ENCODE measurements at places on chromosomes 13 and 19. TPM values are rescaled to one million over a fixed set of nuclear protein-coding genes. Genes with fewer than 3 reads are reported as not detected.

GRCh38 chr19:14558370-14559066 lies 13.3 kb downstream of the NDUFB7 start:
- no peak for DNase-seq

The TNFSF9 gene
- total RNA-seq, result 2.9 TPM

- DNase-seq, result no peak
Observed at GRCh38 chr13:23724196-23724970, 154.2 kb downstream of the TNFRSF19 start.

The NOTCH3 gene
- 133 TPM for total RNA-seq

DNA sequence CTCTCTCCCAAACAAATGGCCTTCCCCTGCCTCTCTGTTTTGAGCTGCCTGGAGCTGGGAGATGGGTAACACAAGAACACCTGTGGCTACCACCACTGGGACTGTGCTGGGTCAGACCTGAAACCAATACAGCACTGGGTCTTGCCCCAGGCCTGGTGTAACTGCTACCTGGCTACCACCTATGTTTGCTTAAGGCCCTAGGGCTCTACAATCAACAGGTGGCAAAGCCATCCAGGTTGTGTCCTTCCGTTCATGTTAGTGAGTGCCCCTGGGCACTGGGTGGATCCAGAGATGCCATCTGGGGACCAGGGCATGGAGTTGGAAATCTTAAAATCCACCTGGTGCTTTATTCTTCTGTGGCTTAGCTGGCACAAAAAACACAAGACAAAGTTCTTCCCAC lies 18.9 kb upstream of the LMO7 start:
- no peak for DNase-seq

- no peak for DNase-seq
Observed at GRCh38 chr19:39365531-39365930, 23.3 kb downstream of the SAMD4B start.

GRCh38 chr13:74575729-74576125 lies 441.5 kb upstream of the KLF12 start:
- DNase-seq, result peak; percentile 79

The SIGLECL1 gene
- total RNA-seq, result not detected

The TPTE2 gene
- total RNA-seq, result not detected

GRCh38 chr19:13430790-13431582 lies 75.3 kb downstream of the CACNA1A start:
- DNase-seq, result peak; percentile 82

- no peak for DNase-seq
Observed at GRCh38 chr13:80436571-80437169, 95.7 kb upstream of the SPRY2 start.

- DNase-seq, result no peak
Observed at GRCh38 chr13:93368296-93368695, 141.7 kb downstream of the GPC6 start.

DNA sequence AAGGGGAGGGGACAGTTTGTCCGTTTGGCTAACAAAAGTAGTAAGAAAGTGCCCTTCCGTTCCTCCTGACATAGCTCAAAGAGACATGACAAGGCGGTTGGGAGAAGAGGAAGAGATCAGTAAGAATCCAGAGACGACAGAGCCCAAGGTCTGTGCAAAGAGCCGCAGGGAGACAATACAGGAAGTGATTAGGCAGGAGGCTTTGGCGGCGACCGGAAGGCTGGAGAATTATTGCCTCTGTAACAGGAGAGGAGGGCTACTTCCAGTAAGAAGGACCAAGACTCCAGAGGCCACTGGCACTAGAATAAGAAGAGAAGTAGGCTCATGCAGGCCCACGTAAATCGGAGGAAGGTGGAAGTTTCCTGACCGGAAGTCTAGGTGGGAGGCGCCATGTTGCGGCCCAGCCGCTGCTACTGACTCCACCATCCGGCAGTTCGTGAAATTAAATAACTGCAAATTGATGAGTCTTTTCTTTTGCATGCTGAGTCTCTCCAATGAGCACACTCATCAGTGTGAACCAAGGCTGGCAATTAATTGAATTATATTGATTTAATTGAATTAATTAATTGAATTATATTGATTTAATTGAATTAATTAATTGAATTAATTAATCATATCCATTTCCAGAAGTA lies 9.9 kb downstream of the RFX2 start:
- DNase-seq, result no peak

DNA sequence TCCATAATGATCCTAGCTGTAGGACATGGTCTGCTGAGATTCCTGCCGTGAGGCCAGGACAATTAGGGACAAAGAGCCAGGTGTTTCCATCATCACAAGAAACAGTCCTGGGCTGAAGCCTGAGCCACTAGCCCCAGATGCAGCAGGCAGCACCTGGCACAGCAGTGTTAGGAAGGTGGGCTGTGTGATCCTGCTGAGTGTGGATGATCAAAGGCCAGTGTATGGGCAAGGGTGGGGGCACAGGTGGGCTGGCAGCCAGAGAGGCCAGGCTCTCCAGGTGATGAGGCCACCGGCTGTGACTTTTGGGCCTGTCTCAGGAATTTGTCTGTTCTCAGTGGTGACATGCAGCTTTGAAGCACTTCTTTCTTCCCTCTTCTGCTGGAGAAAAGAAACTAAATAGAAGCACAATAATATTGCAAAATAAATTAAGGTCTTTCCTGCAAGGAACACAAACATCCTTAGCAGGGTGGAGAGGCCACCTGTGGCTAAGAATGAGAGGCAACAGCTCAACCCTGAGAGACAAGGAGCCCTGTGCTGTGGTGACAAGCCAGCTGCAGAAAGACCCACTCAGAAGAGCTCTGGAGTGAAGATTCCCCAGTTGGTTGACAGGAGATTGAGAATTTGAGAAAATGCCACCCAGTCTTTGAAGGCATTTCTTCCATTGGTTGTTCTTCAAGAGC lies 127.6 kb downstream of the KATNAL1 start:
- no peak for DNase-seq

The ZNF793 gene
- total RNA-seq, result 15.0 TPM

The ADGRE3 gene
- total RNA-seq, result not detected

DNA sequence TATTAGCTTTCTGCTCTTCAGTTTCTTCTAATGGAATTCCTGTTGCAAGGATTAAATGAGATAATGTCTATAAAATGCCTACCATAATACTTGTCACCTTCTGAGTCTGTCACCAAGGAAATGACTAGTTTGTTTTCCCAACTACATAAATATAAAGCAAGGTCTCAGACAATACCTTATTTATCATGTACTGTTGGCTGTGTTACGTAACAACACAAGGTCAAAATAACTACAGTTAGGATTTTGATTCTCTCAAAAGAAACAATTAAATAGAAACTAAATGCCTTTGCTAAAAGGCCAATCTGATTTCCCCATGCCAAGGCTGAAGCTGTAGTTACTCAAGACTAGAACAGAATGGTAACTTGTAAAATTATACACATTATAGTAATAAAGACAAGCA lies 134.5 kb downstream of the PCDH9 start:
- no peak for DNase-seq

- DNase-seq, result no peak
Observed at GRCh38 chr19:4748589-4748988, 24.9 kb upstream of the DPP9 start.

DNA sequence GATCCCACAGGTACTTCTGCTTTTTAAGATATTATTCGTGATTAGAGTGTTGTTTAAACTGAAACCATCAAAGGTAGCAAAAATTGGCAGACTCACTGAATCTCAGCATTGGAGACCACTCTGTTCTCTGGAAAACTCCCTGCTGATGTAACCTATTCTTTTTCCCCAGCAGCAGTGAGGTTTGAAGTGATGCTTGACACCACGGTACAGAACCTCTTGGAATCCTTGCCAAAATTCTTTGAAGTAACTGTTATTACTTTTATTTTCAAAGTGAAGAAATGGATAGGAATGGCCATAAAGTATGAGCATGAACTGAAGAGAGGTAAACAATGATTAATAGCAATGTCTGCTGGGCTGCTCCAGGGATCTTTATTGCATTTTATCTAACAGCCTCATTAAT lies 66.4 kb upstream of the KL start:
- no peak for DNase-seq

GRCh38 chr19:1616875-1617274 lies 11.6 kb upstream of the UQCR11 start:
- no peak for DNase-seq

The KDELR1 gene
- total RNA-seq, result 223 TPM

The ZNF578 gene
- total RNA-seq, result 21.9 TPM

DNA sequence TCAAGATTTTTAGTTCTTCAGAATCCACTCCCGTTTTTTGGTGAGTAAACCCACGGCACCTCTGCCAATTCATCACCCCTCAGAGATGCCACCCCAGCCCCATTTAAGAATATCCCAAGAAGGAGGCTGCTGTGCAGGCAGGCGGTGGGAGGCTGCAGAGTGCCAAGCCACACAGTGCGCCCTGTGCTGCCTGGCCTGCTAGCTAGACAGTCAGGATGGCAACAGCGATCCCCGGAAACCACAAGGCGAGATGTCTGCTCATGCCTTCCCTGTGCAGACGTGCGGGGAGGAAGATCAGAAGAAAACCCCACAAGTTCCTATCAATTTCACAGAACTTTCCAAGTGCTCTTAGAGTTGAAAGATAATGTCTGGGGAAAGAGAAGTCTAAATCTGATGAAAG lies 64.8 kb upstream of the GPR183 start:
- no peak for DNase-seq

DNA sequence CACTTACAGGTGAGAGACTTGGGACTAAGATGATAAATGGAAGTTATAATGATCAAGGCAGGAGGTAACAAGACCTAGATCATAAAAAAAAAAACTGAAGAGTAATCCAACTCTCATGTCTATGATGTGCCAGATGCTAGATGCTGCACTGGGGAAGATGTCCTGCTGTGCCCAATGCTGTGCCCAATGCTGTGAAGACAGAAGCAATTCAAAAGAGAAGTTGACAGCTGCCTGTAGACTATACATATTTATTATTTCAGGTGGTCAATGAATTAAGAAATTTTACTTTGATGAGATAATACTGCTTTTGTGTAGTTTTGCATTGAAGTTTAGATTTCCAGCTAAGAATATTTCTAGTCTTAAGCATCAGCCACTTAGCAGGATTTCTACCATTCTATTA lies 21.5 kb downstream of the VWA8 start:
- no peak for DNase-seq

The SPATA13 gene
- 23.1 TPM for total RNA-seq

The ZNF441 gene
- total RNA-seq, result 1.8 TPM

DNA sequence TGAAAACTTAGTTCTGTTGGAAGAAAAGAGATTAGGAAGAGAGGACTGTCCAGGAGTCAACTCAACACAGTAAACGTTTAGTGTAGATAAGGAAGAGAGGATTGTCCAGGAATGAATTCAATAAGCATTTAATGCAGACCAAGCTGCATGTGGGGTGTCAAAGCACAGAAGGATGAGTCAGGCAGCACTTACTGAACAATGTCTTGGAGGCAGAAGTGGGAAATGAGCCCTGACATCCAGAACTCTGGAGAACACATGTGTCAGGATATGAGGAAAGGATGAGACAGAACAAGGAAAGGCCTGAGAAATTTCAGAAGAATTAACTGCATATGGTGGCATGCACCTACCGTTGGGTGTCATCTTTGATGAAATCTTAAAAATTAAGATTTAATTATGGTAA lies 429.2 kb upstream of the HTR2A start:
- DNase-seq, result no peak

GRCh38 chr19:53424968-53425597 lies 6.7 kb upstream of the ZNF761 start:
- DNase-seq, result peak; percentile 85

The KLK15 gene
- total RNA-seq, result not detected

GRCh38 chr13:73133531-73133930 lies 74.7 kb downstream of the KLF5 start:
- no peak for DNase-seq

The C5AR1 gene
- 0.28 TPM for total RNA-seq

GRCh38 chr13:51283371-51283770 lies 56.1 kb upstream of the SERPINE3 start:
- no peak for DNase-seq

DNA sequence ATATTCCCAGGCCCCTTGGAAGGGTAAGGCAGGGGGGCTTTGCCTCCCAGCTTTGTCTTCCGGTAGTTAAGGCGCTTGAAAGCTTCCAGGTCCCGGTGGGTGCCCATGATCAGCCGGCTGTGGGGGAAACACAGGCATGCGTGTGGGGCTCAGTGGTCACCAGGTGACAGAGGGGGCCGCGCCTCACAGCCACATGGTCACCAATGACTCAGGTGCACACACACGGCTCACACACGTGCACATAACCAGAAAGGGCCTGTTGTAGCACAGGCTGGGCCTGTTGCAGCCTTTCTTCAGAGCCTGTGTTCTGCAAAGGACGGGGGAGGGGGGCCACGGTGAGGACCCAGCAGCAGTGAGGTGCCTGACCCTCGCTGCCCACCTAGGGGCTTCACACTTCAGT lies 5.9 kb downstream of the NANOS3 start:
- no peak for DNase-seq

The JAK3 gene
- total RNA-seq, result 5.6 TPM

- no peak for DNase-seq
Observed at GRCh38 chr19:58385891-58386575, 1.0 kb upstream of the RPS5 start.

The ZNF560 gene
- 5.8 TPM for total RNA-seq

- no peak for DNase-seq
Observed at GRCh38 chr19:36891768-36892357, 24.2 kb downstream of the ZNF829 start.

DNA sequence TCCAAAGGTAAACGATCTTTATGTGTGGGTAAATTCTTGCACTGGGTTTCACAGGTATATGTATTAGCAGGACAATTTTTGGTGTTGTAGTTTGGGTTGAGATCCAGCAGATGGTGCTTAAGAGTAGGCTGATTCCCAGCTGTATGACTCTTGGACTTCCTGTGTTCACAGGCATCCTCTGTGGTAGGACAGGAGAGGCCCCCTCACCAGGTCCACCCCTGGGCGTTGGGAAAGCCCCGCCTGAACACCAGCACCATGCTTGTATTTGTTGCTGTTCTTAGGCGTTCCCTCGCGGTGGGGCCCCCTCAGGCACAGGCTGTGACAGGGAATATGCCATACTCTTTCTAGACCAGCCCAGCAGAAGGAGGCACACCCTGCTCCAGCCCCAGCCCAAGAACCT lies 49.5 kb upstream of the PCDH17 start:
- DNase-seq, result peak; percentile 26

DNA sequence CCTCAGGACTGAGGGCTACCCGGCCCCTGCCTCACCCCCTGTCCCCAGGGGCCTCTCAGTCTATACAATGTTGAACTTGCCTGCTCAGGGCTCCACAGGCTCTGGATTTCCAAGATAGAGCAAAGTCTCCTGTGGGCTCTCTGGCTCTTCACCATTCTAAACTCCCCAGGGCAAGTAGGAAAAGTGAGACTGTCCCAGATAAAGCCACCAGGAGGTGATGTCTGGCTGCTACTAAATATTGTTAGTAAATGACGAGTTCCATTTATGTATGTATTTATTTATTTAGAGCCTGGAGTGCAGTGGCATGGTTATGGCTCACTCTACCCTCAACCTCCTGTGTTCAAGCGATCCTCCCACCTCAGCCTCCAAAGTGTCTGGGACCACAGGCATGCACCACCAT lies 73.6 kb upstream of the SIAH3 start:
- DNase-seq, result no peak

GRCh38 chr19:27765912-27766725 lies 1446.8 kb downstream of the UQCRFS1 start:
- no peak for DNase-seq

The ANKRD24 gene
- 14.8 TPM for total RNA-seq
